ENCODE measurements at places on chromosomes 1 and 21. TPM values are rescaled to one million over a fixed set of nuclear protein-coding genes. Genes with fewer than 3 reads are reported as not detected.
A peak's percentile ranks its signal among the peaks of the same experiment; 100 is the strongest.

Gene HPDL
- 0.24 TPM for total RNA-seq

Gene ADSS2
- total RNA-seq, result 43.3 TPM

Gene GJB5
- not detected for total RNA-seq

Gene GUCA2A
- total RNA-seq, result not detected

Gene CENPF
- total RNA-seq, result 10.3 TPM

Gene BCAR3
- total RNA-seq, result 46.9 TPM

Gene DNAJC28
- total RNA-seq, result 1.8 TPM

DNA sequence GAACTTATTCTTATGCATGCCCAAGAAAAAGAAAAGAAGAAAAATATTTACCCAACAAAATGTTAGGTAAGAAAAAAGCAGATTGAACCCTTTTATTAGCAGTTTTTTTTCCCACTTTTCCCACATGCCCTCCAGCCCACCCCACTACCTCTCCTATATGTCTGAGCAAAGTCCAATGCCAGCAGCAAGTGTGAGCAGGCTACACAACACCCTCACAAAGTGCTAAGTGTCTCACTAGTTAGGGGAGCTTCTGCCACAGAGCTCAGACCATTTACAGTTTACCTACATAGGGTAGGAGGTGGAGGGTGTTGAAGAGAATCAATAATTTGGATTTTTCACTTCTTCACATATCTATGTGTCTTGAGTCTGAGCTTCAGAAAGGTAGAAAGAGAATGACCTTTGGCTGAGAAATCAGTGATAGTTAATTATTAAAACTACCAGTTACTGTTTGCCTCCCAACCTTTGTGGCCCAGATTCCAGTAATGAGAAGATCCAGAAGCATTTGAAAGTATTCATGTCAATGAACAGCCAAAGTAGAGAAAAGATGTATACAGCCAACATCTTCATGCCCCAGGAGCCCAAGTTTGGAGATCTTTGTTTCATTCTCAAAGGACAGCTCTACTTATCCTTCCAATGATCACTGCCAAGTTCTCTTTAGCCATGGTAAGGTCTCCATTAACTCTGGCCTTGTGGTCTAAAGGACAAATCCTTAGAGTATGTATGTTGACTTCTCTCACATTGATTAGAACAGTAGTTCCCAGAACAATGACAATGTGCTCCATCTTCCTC, 26.2 kb downstream of the OR10J5 start:
- no peak for DNase-seq

GRCh38 chr1:45521413-45522323, at the start of gene PRDX1:
Gene PRDX1 (minus strand): TSS chr1:45521884. CDS start chr1:45519043, 2,841 bp downstream.
- DNase-seq, result peak; percentile 71

DNA sequence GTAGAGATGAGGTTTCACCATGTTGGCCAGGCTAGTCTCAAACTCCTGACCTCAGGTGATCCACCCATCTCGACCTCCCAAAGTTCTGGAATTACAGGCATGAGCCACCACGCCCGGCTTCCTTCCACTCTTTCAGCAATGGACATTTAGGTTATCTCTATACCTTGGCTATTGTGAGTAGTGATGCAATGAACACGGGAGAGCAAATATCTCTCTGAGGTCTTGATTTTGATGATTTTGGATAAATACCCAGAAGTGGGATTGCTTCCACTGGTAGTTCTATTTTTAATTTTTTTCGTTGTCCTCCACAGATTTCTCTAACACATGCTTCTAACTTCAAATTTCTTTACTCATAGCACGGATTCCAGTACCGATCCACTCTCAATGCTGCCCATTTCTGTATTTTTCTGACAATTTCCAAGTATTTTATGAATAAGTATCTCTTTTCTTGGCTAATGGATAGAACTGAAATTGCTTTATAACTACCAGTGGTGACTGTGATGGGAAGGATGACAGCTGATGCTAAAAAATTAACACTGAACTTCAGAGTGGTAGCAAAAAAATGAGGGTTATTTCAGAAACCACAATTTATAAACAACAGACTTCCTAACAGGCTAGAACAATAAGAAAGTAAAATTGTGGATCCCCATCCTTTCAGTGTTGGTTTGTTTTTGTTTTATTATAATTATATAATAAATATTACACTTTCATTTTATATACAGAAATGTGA, 327.5 kb upstream of the RUNX1 start:
- DNase-seq, result no peak

DNA sequence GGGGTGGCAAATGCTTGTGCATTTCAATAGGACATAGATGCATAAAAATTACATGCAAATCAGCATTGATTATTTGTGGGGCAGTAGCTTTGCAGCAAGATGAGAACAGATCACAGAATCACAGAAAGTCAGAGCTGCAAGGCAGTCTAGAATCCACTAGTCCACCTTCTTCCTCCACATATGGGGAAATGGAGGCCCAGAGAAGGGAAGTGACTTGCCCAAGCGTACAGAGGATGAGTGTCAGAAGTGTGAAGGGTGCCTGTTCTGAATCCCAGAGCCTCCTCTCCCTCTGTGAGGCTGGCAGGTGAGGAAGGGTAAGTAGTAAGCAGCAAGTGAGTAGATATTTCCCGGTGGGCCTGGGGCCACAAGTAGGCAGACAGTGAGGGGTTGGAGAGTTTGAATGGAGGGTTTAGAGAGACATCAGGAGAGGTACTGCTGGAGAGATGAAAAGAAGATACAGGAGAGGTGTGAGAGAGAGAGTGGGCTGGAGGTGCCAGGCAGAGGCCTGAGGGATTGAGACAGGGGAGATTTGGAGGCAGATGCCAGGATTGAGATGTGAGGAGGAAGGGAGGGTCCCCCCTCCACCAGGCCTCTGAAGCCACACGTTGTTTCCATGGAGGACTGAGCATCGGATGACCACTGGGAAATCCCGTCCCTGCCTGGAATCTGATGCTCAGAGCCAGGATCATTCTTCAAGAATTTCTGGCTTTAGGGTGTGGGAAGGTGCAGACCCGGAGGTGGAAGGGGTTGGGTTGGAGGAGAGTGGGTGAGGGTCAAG, 4.8 kb upstream of the MYOG start:
- no peak for DNase-seq

DNA sequence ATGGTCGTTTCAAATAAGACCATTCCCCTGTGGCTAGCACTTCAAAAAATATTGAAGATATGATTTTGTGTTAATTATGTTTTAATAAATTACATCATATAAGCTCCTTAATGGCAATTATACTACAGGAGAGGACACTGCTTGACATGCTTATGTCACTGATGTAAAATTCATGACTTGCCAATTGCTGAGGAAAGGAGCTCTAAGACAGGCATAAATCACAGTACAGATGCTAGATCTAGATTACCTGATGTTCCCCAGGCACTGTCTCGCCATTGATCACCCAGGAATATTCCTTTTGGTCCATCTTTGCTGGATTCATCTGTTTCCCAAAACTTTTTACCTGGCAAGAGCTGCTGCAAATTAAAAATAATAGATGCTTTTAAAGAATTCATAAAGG, 58.8 kb downstream of the PUM1 start:
- DNase-seq, result no peak

- DNase-seq, result no peak
Measured at GRCh38 chr1:92444351-92444750, 42.4 kb downstream of the GFI1 start.

GRCh38 chr1:219177363-219177762, 3.7 kb downstream of the LYPLAL1 start:
- no peak for DNase-seq

DNA sequence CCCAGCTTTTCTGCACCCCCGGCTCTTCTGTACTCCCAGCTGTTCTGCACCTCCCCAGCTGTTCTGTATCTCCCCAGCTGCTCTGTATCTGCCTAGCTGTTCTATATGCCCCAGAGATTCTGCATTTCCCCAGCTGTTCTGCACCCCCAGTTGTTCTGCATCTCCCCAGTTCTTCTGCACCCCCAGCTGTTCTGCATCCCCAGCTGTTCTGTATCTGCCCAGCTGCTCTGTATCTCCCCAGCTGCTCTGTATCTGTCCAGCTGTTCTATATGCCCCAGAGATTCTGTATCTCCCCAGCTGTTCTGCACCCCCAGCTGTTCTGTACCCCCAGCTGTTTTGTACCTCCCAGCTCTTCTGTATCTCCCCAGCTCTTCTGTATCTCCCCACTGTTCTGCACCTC, 41.1 kb downstream of the UMODL1 start:
- no peak for DNase-seq

- no peak for DNase-seq
Measured at GRCh38 chr1:3417082-3417739, 37.3 kb upstream of the ARHGEF16 start.

- DNase-seq, result no peak
Measured at GRCh38 chr1:92367496-92367895, 68.6 kb downstream of the RPAP2 start.

GRCh38 chr1:6051423-6051822, 5.7 kb downstream of the KCNAB2 start:
- no peak for DNase-seq

DNA sequence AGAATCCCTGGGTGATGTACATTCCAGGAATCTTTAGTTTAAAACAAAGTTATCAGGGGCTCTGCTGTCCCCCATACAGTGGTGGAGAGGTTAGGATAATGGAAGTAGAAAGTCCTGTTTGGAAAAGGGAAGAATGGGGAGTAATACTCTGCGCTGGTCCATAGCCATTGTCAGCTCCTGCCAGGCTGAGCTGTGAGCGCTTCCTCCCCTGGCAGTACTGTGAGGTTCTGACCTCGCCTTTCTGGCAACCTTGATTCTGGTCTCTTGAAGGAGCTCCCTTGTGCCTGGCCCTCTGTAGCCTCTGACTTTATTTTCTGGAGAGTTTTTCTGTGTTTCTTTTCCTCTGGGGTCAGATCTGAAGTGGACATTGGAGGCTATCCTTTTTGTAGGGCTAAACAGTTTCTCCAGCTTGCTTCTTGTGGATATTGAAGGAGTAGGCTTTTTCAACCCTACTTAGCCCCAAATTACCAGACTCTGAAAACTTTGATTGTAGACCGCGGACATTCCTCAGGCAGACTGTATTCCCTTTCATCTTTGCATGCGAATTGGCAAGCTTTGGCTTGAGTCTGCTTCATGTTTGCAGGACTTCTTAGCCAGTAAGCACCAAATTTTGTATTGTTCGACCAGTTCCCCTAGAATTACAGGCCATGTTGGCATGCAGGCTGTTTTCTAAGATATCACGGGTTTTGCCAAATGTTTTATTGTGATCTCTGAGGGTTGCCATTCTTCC, 13.8 kb downstream of the UBE4B start:
- no peak for DNase-seq

GRCh38 chr1:155012776-155013602, 10.4 kb downstream of the ZBTB7B start:
- no peak for DNase-seq
